Stimulated activated CD4-positive, alpha-beta T cell treated with anti-CD3 and anti-CD28 coated beads, Interleukin-1b, Interleukin-23, amount 100 ng/mL, for 1 hour (primary cell): ENCODE measurements at places on chromosomes 11 and 22.

DNA sequence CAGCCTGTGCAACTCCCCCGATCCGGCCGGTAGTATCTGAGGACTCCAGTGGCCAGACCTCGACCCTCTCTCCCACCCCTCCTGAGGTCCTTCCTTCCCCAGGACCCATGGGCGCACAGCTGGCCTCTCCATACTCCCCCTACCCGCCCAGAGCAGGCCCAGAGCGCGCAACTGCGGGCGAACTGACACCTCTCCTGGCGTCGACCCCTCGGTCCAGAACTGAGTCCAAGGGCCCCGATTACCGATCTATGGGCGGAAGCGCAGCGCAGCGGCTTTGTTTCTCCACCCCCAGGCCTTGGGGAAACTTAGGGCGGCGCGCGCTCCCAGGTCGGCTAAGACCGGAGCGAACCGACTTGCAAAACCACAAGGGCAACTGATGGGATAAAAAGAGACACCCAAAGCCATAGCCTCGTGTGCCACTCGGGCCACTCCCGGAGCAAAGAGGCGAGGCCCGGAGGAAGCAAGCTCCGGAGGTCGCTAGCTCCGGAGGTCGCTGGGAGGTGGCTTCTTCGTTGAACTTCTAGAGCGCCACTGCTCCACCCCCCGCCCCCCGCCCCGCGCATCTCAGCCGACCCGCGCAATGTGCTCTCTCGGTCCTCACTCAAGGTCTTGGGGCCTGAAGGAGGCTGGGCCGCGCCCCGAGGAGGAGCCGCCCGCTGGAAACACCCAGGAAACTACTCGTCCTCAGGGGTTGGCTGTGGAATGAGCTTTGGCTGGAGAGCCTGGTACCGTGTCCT is 9.8 kb upstream of the ALX4 start:
- no peak for DNase-seq

DNA sequence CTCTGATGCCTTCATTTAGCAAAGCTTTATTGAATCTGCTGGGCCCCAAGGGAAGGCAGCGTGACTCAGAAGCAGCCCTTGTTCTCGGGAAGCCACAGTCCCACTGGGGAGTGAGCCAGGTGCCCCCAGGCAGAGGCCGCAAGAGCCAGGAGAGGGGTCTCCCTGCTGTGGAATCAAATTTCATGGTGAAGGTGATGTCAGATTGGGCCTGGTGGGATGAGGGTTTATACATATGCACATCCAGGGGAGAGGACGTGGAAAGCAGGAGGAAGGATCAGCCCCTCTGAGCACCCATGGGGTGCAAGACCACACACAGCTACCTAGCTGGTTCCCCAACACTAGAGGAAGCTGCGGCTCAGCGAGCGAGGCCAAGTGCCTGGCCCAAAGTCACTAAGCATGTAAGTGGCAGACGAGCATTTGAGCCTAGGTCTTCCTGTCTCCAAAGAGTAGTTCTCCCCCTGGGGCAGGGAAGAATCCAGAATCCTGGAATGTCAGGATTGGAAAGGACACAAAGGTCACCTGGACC is 2.0 kb downstream of the SYNGR1 start:
- no peak for DNase-seq

- no peak for DNase-seq
Measured at GRCh38 chr11:119446434-119446833, 23.5 kb upstream of the THY1 start.

GRCh38 chr11:67082071-67082791 is 25.6 kb downstream of the RHOD start:
- DNase-seq: no peak

DNA sequence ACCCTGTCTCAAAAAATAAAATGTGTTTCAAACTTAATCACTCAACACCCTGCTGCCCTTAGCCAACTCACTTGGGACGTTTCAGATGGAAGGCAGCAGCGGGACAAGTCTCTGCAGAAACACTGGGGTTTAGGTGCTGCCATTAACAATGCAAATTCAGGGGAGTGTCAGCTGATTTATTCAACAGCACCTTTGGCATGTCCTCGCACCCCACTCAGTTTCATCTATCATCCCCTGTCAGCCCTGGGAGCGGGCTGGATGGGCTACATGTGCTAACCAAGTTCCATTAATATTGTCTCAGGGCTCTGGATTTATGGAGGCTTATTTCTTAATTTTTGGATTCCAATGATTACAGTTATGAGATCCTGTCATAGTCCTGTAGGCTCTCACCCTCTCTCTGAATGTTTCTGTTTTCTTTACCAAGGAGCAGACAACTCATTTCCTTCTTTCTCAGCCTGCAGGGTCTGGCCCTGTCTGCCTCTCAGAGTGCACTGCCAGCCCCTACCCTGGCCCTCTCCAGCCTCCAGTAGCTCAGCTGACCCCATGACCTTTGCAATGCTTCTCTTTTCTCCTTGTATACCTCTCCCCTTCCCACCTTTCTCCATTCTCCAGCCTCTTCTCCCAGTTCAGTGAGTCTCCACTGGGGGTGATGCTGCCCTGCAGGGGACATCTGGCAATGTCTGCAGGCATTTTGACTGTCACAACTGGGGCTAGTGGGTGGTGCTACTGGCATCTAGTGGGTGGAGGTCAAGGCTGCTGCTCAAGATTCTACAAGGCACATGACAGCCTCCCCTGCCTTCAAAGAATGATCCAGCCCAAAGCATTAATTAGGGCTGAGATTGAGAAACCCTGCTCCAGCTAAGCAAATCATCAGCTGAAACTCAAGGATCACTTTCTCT is 79.0 kb downstream of the APIP start:
- no peak for DNase-seq

DNA sequence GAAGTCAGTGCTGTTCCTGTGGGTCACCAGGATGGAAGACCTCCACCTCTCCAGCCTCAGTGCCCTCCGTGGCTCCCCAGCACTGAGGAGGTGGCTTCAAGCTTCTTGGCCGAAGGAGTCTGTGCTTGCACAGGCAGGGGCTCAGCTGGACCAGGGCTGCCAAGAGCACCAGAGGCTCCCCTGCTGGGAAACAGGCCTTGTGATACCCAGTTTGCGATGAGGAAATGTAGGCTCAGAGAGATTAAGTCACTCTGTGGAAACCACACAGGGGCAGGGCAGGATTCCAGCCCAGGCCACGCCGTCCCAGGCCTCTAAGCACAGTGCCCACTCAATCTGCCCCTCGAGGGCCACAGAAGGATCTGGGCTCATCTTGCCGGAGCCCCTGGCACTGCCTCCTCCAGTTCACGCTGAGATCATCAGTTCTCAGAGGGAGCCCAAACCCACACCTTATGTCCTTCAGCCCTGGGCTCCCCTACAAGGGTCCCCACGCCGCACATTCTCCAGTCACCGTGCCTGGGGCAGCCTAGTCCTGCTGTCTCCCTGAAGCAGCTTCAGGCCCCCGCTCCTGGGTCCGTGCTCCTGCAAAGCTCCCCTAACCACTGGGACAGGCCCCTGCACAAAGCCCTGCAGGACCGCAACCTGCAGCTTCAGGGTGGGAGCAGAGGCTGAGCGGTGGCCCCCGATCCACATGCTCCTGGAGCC is 21.6 kb downstream of the ANO1 start:
- no peak for DNase-seq

DNA sequence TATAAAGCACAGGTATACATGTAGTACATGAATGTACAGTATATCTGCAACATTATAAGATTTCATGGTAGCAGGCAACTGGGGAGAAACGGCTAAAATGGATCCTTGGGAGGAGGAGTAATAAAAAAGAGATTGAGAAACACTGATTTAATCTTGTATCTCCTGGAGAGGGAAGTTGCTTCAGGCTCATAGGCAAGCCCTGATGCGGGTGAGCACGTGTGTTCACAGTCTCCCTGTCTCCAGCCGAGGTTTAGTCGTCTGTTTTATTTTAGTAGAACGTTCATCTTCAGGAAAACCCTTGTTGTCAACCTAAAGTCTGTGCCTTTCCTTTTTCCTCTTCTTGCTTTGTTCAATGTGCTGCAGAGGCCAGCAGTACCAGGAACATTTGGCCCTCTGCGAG is 21.8 kb upstream of the SLC25A18 start:
- no peak for DNase-seq

DNA sequence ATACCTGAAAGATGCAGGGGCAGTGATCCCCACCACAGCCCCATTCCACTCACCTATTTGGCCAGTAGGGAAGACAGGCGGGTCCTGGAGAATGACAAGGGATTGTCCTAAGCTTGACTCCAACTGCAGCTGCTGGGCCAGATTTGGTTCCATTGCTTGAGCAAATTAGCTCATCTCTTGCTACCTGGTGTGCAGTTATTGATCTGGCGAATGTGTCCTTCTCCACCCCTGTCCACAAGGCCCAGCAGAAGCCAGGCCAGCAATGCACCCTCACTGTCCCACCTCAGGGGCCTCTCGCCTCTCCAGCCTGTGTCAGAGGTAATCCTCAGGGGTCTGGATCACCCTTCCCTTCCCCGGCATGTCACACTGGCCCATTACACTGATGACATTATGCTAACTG is 23.3 kb downstream of the TSPAN32 start:
- no peak for DNase-seq

DNA sequence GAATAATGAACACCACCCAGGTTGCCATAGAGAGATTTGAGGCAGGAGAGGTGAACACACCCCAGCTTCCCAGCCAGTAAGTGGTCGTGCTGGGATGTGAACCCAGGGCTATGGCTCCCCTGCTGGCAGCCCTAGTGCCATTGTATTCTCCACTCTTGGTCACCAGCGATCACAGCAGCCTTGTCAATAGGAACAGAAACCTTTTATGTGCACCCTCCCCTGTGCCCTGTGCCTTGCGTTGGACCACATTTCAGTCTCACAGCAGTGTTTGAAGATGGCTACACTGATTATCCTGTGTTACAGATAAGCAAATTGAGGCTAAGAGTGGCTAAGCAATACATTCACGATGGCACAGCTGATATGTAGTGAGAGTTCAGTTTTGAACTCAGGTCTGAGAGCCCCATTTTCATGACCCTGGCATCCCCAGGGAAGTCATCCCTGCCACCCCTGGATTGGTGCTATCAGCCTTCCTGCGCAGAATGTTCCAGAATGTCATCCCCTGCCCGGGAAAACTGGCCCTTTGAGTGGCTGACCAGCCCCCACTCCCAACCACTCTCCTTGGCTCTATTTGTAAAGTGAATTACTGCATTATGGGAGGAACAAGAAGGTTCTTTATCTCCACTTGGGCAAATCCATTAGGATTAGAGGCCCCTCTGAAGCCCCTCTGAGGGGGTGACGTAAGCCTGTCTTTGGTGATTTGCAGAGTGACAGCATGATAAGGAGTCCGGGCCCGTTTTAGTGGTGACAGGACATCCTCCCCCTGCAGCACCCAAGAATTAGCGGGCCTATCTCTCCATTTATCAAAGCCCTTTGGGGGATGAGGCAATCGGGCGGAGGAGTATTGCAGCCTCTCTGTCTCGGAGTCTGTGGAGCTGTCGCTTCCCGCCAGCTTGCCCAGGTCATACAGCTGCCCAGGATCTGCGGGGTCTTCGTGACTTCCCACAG is 30.9 kb downstream of the SMIM38 start:
- no peak for DNase-seq

DNA sequence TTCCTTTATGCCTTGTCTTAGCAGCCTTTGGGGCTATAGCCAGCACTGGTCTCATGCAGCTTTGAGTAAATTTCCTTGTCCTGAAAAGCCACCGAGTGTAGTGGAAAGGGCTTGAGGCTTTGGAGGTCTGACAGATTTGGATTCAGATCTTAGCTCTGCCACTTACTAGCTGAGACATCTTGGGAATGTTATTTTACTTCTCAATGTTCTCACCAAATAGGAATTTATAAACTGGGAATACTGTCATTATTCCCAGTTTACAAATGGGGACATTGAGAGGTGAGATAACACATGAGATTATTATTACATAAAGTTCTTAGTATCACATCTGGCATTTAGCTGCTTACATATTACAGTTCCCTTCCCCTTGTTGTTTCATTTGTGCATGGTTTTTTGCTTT is 95.5 kb downstream of the COMMD9 start:
- DNase-seq: no peak

DNA sequence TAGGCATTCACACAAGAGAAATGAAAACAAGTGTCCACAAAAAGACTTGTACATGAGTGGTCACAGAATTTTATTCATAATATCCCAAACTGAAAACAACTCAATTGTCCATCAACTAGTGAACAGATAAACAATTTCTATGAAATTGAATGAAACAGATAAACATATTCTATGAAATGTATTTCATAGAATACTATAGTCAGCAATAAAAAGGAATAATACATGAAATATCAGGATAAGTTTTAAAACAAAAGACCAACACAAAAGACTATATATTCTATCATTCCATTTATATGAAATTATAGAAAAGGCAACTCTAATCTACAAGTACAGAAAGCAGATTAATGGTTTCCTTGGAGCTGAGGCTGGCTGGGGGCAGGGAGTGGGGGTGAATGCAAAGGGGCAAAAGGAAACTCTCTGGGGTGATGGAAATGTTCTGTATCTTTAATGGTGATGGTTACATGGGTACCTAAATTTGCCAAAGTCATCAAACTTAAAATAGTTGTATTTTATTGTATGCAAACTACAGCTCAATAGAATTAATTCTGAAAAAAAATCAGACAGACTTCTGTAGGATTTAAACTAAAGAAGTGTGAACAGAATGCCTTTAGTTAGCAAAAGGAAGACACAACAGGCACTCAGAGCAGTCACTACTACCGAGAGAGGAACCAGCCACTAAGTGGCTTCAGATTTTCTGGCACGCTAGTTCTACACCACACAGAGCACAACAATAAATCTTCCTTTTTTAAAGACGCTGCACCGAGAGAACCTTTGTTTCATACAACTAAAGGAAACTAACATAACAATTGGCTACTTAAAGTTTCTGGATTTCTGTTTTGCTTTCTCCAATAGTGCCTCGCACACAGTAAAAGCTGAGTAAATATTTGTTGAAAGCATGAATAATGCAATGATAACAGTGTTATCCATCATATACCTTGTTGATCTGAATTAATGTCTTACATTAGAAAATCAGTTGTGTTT is 15.4 kb downstream of the CCDC34 start:
- DNase-seq: no peak

DNA sequence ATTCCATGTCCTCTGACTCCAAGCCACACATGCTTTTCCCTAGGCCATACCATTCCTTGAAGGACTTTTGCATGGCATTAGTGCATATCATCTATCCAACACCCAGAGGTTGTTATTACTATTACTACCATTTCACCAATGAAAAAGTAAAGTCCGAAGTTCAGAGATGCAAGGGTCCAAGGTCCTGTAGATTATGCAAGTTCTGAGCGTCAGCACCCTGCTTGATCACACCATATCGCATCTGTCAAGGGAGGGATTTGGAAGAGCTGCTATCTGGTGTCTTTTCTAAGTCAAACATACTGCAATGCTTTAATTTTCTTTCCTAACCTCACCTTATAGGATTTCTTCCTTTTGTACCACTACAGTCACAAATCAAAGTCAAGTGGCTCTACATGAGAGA is 214.7 kb upstream of the CADM1 start:
- no peak for DNase-seq

- no peak for DNase-seq
Measured at GRCh38 chr11:114182471-114183043, 113.6 kb upstream of the NNMT start.
